ENCODE measurements at places on chromosomes 7 and 10. TPM values are rescaled to one million over a fixed set of nuclear protein-coding genes. Genes with fewer than 3 reads are reported as not detected.

DNA sequence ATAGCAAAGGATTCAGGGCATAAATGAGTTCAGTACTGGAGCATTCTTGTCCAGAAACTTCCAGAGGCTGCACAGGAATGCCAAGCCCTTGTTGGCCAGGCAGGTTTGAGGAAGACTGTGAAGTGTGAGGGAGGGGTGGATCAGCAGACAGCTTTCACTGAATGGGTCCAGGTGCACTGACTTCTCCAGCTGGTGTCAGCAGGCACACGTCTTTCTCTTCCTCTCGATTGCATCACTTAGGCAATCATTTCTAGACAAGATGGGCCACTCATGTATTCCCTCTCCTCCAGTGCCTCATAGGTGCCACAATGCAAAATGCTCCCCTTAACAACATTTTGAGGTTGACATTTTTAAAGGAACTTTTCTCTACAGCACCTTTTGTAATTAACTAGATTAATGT lies 15.6 kb upstream of the PLEKHS1 start:
- no peak overlapping the region for H3K4me3 ChIP-seq
- no peaks in the 10 kb centered on the region for H3K36me3 ChIP-seq
- peaks cover 4% of the 10 kb centered on the region for H3K4me1 ChIP-seq

GRCh38 chr7:47128700-47129099 lies 453.2 kb downstream of the TNS3 start:
- H3K4me3 ChIP-seq = no peak overlapping the region
- H3K36me3 ChIP-seq = no peaks in the 10 kb centered on the region
- no peak overlapping the region for H3K27ac ChIP-seq
- DNase-seq = no peak
- H3K4me1 ChIP-seq = no peaks in the 10 kb centered on the region

DNA sequence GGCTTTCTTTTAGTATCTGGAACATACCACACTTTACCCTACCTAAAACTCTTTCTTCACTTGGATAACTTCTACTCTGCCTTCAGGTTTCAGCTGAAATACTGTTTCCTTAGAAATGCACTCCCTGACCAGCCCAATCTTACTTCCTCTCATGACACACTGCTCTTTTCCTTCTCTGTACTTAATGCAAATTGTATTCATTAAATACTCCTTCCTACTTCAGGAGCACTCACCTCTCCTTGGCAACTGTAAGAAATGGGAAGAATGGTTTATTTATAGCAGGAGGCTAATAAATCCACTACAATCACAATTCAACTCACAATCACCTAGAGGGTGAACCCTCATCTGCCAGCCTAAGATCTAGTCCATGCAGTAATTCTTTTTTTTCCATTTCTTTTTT lies 15.2 kb downstream of the ZCWPW1 start:
- H3K27ac ChIP-seq = no peak overlapping the region
- DNase-seq = no peak
- H3K4me3 ChIP-seq = no peak overlapping the region

GRCh38 chr7:140317597-140317996 lies 80.7 kb downstream of the SLC37A3 start:
- H3K36me3 ChIP-seq = peaks cover 34% of the 10 kb centered on the region
- no peak for DNase-seq
- H3K27me3 ChIP-seq = no peaks in the 10 kb centered on the region
- peaks cover 39% of the 10 kb centered on the region for H3K4me1 ChIP-seq

- DNase-seq = no peak
- H3K36me3 ChIP-seq = no peaks in the 10 kb centered on the region
- no peak overlapping the region for H3K27ac ChIP-seq
- no peaks in the 10 kb centered on the region for H3K27me3 ChIP-seq
These were observed 10.3 kb upstream of the HSPB1 start for GRCh38 chr7:76292213-76292573.

GRCh38 chr7:37781156-37781555 lies 67.2 kb upstream of the NME8 start:
- H3K36me3 ChIP-seq = no peaks in the 10 kb centered on the region
- H3K4me3 ChIP-seq = no peak overlapping the region
- no peak overlapping the region for H3K27ac ChIP-seq
- peaks cover 8% of the 10 kb centered on the region for H3K27me3 ChIP-seq
- DNase-seq = no peak
- H3K4me1 ChIP-seq = no peaks in the 10 kb centered on the region

DNA sequence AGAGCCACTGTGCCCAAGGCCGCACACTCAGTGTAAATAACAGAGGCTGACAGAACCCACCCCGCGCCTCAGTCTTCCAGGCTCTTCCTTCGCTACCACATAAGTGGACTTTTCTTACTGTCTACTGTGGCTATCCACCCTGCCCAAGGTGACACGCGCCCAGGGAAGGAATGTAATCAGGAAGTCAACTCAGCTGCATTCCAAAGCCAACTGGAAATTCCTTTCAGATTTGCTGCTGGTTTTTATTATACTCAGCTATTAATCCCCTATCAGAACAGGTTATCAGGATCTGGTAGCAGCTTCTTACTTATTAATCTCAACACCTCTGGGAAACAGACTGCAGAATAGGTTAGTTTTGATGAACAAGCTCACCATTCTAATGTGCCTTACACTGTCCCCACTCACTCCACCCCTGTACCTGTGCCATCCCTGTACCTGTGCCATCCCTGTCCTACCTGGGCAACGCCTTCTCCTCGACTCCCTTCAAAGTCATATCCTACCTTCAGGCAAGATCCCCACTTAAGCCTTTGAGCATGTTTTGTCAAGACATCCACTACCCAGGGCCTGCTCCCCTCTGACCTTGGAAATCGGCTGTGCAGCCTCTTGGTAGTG lies 90.7 kb downstream of the NHLRC2 start:
- no peak overlapping the region for H3K4me3 ChIP-seq
- DNase-seq = no peak
- H3K4me1 ChIP-seq = peaks cover 11% of the 10 kb centered on the region
- no peak overlapping the region for H3K27ac ChIP-seq

The GSTK1 gene
- 168 TPM for total RNA-seq

DNA sequence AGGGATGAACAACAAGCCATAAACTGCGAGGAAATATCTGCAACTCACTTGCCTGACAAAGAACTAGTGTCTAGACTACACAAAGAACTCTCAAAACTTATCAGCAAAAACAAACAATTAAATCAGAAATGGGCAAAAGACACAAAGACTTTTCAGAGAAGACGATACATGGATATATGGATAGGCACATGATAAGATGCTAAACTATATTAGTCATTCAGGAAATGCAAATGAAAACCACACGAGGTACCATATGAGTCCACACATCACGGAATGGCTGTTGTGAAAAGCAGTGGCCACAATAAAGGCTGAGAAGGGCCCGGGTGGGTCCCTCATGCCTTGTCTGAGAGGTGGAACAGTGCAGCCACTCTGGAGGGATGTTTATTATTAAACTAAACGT lies 267.8 kb downstream of the WDR37 start:
- H3K27ac ChIP-seq = no peak overlapping the region
- peaks cover 3% of the 10 kb centered on the region for H3K4me1 ChIP-seq

DNA sequence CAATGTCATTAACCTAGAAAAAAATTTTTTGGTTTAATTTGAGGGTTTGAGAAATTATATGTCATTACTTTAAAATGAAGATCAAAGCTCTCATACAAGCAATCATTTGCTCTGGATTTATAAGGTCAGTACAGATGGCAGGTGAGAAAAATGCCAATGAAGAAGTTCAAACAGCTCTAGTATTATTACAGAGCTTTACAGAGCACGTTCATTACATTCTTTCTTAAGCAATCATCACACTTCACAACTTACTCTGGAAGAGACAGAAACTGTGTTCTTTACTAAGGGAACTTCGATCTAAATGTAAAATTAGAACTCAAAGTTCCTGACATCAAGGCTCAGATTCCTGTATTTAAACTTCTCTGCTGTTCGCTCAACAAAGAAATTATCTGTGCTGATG lies 153.4 kb downstream of the ATE1 start:
- no peaks in the 10 kb centered on the region for H3K4me1 ChIP-seq
- H3K4me3 ChIP-seq = no peak overlapping the region
- H3K36me3 ChIP-seq = no peaks in the 10 kb centered on the region
- DNase-seq = no peak
- H3K27ac ChIP-seq = no peak overlapping the region
- no peaks in the 10 kb centered on the region for H3K27me3 ChIP-seq

GRCh38 chr7:94512735-94513564 lies 3.3 kb downstream of the CASD1 start:
- H3K36me3 ChIP-seq = peaks cover 33% of the 10 kb centered on the region
- no peak for DNase-seq
- H3K27ac ChIP-seq = no peak overlapping the region

DNA sequence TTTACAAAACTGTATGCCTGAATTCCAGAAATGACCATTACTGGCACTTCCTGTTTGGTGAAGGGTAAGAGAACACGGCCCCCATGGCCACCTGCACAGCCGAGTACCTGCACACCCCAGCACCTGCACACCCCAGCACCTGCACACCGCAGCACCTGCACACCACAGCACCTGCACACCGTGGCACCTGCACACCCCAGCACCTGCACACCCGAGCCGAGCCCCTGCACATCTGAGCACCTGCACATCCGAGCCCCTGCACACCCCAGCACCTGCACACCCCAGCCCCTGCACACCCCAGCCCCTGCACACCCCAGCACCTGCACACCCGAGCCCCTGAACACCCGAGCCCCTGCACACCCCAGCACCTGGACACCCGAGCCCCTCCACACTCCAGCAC lies 243.5 kb downstream of the DNAJB6 start:
- H3K27me3 ChIP-seq = peaks cover 18% of the 10 kb centered on the region
- no peak overlapping the region for H3K4me3 ChIP-seq
- H3K4me1 ChIP-seq = peaks cover 17% of the 10 kb centered on the region
- no peaks in the 10 kb centered on the region for H3K36me3 ChIP-seq

The SPDYE11 gene
- total RNA-seq = not detected

DNA sequence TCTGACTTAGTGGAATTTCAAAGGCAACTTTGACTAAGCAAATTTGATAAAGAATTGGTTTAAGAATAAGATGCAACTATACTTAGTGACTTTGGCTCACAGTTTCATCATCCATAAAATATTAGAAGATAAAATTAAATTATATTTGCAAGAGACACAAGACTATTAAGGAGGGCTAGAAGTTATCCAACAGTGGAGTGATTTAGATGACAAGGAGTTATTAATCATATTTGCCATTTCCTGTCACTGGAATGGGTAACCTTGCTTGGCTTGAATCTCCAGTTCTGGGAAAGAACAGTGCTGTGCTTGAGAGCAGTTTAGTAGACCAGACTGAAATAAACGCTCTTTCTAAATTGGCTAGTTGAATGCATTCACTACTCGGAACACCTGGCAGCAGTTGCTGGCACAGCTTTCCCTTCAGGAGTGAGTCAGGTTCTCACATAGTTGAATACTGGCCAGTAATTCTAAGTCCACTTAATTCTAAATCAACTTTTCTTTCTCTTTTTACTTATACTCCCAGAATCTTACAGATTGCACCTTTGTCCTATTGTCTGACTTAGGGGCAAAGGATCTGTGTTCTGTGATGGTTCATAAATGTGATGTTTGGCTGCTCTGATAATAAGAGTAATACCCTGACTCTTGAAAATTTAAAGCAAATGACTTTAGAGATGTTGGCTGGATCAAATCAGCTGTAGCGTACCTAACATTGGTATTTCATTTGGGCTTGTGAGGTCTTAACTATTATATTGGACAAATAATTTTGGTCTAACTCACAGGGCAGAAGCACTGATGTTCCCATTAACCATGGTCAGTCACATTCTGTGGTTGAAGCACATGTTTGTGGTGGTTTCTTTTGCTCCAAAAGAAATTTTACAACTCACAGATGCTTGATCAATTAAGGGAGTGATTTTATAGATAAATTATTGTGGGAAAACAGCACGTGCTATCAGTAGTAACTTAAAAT lies 16.6 kb downstream of the STMP1 start:
- H3K4me1 ChIP-seq = peaks cover 9% of the 10 kb centered on the region
- DNase-seq = no peak
- H3K4me3 ChIP-seq = no peak overlapping the region

The SFTPA2 gene
- total RNA-seq = not detected

DNA sequence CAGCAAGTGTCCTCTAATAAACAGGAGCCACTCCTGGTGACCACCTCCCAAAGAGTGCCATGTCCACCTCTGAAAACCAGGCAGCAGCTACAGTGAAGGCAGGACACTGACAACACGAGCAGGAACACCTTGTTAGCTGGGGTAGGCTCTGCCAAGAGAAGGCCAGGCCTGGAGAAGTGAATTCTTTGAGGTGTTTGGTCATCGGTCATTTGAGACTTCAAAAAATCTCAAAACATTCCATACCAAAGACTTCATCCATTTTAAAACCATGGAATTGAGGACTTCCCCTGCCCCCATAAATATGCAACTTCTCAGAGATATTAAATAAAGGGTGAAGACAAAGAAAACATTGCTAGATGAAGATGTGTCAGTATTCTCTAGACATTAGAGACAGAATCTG lies 28.4 kb upstream of the OPALIN start:
- H3K4me1 ChIP-seq = no peaks in the 10 kb centered on the region
- H3K27ac ChIP-seq = no peak overlapping the region
- no peak overlapping the region for H3K4me3 ChIP-seq
- H3K27me3 ChIP-seq = peaks cover 10% of the 10 kb centered on the region
- DNase-seq = no peak
- H3K36me3 ChIP-seq = no peaks in the 10 kb centered on the region

DNA sequence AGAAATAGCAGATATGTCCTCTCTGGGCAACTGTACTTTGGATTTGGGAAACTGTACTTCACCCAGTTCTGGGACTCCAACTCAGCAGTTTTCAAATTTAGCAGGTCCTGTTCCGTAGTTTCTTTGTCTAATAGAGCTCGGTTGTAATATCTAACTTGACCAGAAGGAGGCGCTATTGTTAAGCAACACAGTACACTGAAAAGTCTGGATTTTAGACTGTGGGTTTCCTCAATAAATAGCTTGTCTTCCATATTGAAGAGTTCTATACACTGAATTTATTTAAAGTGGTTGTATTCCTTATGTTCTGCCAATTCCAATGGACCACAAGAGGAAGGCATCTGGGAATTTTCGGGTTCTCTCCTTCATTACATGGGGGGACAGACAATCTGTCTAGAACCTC lies 39.8 kb downstream of the ELFN1 start:
- H3K4me3 ChIP-seq = no peak overlapping the region
- H3K4me1 ChIP-seq = no peaks in the 10 kb centered on the region
- no peak overlapping the region for H3K27ac ChIP-seq
- H3K27me3 ChIP-seq = no peaks in the 10 kb centered on the region

The PNLIPRP3 gene
- total RNA-seq = not detected

GRCh38 chr7:108002726-108003598 lies at the start of gene LAMB1:
Gene LAMB1 (minus strand): TSS chr7:108003161. CDS start chr7:108002885, 276 bp downstream.
- H3K27ac ChIP-seq = no peak within 1 kb of the TSS
- peaks cover 66% of the 10 kb centered on the region for H3K27me3 ChIP-seq
- DNase-seq = no peak
- no peaks in the 10 kb centered on the region for H3K36me3 ChIP-seq

The CTAGE8 gene
- total RNA-seq = 2.1 TPM
